ENCODE measurements at places on chromosomes 3 and 15.

- DNase-seq: peak; percentile 18
Measured at GRCh38 chr15:78930577-78931388, 14.1 kb downstream of the CTSH start.

DNA sequence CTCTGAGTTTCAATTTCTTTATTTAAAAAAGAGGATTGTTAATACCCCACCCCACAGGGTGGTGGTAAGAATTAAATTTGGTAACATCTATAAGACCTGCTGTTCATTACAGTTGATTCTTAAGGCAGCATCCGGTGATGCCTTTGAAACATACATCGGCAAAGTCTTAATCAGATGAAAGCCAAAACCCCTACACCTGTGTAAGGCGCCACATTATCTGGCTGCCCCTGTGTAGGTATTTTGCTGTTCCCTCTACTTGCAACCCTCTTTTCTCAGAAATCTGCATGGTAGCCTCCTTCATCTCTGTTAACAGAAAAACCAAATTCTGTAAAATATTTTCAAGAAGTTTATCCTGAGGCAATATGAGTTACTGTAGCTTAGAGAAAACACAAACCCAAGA lies 90.0 kb downstream of the ST6GAL1 start:
- no peak for DNase-seq

- DNase-seq: no peak
Measured at GRCh38 chr15:90760661-90761232, 43.6 kb downstream of the BLM start.

DNA sequence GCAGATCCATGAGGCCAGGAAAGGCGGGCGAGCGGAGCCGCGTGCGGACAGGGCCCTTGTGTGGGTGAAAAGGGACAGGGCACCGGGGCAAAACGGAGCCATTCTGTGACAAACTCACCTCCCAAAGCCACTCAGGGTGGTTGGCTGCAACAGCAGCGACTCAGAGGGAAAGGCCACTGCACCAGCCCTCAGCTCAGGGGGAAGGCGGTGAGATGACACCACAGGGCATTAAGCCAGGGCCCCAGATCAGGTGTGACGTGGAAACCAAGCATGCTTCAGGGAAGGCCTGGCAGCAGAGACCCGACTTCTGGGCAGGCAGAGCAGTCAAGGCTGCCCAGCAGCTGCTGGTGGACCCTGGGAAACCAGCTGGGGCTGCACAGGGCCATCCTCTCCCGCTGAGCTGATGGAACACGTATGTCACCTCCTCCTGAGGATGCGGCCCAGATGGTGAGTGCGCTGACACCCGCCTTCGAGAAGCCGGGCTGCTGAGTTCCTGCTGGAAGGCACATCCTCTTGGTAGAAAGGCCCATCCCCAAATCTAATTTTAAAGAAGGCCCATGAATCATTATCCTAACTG lies 82.3 kb downstream of the CHSY1 start:
- no peak for DNase-seq

DNA sequence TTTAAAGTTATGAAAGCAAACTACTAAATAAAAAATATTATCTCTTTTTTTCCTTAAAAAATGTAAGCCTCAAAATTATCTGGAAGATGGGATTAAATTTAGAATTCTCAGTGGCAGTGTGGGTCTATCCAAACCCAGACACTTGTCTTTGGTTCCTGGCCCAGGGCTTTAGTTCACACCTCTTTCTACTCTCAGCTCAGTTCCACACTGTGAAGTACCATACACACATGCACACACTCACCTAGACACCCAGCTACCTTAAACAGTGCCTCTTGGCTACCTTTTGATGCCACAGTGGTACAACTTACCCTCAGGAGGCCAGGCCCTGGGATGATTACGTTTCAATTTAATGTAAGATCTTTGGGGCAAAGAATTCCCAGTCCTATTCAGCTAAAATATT lies 51.0 kb upstream of the TSC22D2 start:
- DNase-seq: no peak

DNA sequence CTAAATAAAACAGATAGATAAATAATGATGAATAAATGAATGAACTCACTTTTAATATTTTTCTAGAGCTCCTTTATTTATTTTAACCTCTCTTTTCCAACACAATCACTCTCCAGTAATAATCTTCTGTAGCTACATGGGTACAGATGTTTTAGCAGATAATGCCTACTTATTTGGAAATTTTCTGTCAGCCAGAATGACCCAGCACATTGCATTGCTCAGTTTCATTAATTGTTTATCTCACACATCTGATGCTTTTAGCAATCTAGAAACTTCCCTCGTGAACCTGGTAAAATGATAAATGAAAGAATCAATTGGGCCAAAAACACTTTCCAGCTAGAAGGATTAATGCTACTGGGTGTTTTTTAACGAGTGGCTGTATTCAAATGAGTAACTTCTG lies 14.9 kb upstream of the MYH15 start:
- no peak for DNase-seq

DNA sequence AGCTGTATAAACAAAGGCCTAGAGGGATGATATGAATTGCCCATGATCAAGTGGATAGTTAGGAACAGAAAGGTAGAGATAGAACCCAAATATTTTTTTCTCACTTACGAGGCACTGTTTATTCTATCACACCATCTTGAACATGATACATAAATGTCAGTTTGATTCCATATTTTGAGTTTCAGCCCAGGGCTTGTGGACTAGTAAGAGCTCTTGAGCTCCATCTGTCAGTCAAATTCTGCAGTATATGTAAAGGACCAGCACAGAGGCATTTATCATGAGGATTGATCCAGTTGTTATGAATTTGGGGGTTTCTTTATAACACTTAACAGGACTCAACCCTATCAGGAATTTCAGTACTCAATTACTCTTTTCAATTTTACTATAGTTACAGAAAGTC lies 4.8 kb downstream of the SLC27A2 start:
- DNase-seq: no peak

GRCh38 chr15:80878242-80878866 lies 99.2 kb downstream of the CEMIP start:
- DNase-seq: no peak

DNA sequence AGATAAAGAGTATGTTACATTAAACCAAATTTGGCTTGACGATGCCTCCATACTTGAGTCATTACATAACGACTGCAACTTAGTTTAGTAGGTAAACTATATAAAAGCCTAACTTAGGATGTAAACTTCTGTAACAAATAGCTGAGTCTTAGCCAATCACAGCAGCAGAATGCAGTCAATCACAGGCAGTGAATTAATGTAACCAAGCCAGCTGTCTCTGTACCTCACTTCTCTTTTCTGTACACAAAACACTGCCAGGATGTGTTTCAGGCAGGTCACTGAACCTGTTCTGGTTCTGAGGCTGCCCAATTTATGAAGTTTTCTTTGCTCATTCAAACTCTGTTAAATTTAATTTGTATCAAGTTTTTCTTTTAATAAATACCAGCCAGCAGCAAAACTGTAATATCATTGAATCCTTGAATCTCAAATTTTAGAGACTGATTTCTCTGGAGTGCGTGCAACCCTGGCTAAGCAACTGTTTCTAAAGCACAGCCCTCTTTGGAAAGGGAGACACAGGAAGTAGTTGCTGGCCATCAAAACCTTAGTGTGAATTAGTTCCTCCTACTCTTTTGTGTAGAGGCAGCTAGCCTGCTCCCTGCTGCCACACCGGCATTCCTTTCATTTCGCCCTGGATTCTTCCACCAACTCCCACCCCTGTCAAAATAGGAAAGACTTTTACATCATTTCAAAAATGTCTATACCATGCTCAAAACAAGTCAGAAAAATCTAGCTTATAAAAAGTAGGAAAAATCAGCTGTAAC lies 15.2 kb downstream of the RFTN1 start:
- no peak for DNase-seq

DNA sequence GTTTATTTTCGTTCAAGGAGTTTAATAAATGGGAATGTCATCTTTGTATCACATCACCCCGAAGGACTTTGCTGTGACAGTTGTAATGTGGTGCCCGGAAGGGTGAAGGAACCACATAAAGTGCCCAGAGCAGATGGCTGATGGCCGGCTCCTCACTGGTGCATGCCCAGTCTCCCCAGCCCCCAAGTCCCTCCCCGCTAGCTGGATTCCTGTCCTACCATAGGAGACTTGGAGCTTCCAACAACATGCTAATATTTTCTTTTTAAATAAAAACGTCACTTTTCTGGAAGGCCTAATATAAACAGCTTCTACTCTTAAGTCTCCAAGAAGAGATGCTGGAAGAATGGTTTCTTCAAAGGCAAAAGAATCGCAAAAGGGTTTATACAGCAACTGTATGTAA lies 273.9 kb upstream of the LRTM1 start:
- no peak for DNase-seq

DNA sequence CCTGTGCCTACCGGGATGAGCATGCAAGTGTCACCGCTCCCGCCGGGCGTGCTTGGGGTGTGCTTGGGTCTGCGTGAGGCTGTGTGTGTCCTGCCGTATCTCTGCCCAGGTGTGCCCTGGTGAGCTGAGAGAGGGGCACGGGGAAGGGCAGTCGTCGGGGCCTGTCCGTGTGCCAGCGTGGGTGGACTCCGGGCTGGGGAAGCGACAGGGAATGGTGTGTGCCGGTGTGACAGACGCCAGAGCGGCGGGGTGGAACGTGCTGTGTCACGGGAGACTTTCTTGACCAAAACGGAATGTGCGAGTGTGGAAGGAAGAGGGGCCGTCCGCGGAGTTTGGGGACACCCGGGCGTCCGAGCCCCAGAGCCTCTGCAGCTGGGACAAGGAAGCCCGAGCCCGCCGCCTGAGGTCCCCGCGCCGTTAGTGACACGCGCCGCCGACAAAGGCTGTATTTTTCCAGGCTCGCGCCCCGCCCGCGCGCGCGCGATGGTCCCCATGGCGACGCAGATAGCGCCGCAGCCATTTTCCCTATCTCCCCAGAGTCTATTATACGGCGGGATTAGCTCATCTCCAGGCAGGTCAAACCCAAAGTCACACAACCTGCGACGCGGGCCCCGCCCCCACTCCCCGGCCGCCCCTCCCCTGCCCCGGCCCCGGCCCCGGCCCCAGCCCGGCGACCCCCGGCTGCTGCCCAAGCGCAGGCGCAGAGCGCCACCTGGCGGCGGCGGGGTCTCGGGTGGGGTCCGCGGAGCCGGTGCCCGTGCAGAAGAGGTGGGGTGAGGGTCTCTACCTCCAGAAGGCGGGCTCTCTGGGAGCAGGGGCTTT lies 4.5 kb upstream of the GATA2 start:
- DNase-seq: peak; percentile 78

DNA sequence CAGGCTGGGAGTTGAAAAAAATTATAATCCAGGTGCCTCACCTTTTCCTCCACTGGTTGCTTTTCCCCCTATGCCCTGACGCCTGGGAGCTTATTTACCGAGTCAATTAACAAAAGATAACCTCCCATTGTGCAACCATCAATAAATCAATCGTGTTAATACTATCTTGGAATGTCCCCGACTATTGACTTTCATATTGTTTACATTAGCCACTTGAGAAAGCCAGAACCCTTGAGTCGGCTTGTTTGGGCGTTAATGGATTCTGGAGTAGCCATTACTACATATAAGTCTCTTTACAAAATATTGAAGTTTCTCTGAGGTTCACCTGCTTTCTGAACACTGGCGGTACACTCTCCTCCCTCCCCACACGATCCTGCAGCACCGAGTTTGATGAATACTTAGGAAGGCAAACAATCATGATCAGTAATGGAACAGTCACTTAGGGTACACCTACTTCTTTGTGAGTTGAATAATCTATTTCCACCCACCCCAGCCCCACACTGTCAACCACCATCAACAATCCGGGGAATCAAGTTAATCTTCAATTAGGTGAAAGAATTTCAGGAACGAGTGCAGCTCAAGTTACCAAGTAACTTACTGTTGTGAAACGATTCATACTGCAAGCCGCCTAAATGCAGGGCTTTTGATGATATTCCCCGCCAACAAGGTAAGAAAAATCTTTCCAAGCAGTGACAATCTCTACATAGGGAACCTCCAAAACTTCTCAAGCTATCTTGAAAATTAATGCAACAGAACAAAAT lies 159.3 kb upstream of the NR2F2 start:
- no peak for DNase-seq

GRCh38 chr15:25972141-25972675 lies 109.1 kb upstream of the ATP10A start:
- DNase-seq: no peak

GRCh38 chr15:78084449-78084750 lies 6.9 kb upstream of the TBC1D2B start:
- DNase-seq: no peak

DNA sequence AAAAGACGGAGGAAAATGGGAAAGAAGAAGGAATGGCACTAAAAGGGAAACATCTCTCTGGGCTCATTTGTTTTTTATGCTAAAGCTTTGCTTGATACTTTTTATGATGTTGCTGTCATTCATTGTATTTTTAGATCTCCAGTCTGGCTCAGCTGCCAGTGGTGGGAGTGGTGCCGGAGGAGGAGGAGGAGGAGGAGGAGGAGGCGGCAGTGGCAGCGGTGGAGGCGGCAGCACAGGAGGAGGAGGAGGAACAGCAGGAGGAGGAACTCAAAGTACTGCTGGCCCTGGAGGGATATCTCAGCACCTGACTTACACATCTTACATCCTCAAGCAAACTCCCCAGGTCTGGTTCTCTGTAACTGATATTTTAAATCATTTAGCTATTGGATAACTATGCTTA lies 49.6 kb downstream of the MAP6D1 start:
- DNase-seq: no peak

DNA sequence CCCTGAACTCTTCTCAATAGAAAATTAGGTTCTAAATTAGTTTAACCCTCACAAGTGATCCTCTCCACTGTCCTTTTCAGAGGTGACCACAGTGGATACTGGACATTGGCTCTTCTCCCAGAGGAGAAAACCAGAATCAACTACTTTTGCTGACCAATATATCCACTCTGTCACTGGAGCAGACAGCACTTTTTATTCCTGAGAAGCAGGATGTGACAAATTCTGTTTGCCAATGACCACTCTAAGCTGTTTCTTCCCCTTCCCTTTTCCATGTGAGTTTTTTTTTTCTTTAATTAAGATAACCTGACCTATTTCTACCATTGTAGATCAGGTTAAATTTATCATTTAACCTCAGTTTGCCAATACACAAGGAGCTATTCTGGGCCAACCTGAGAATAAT lies 79.7 kb upstream of the ZNF280D start:
- DNase-seq: no peak

- no peak for DNase-seq
Measured at GRCh38 chr3:170709046-170709445, 123.2 kb upstream of the SLC7A14 start.

All from activated T-cell treated with anti-CD3 and anti-CD28 coated beads, Interleukin-2, amount 50 U/mL, for 1 hour (primary cell).